Gastroesophageal sphincter (tissue), 4 donors: ENCODE measurements at places on chromosomes 5 and 9.
A peak's percentile ranks its signal among the peaks of the same experiment; 100 is the strongest.

DNA sequence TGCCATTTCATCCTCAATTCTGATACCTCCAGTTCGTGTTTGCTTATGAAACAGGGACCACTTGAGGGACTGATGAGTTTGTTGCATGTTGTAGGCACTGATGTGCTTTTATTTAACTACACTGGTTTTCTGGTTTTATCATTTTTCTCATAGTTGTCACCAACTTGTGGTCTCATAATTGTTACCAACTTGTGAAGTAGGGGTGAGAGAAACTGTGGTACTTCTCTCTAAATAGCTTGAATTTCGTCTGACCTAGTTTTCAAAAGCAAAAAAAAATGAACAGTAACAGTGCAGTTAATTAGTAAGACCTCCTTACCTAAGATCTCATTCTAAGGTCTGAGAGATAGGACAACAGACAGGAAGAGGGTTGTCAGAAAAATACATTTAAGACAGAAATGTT lies 78.0 kb downstream of the ANXA2R start:
- no peak for ATAC-seq

- no peak for ATAC-seq
Observed at GRCh38 chr5:96595300-96596090, 66.7 kb upstream of the CAST start.

GRCh38 chr9:134407121-134407779 lies 81.0 kb downstream of the RXRA start:
- peak; percentile 87 for ATAC-seq

- peak; percentile 39 for ATAC-seq
Observed at GRCh38 chr9:80028501-80028900, 456.7 kb downstream of the TLE4 start.
